ENCODE measurements at places on chromosomes 6 and 20.

GRCh38 chr20:10924644-10925201 lies 250.9 kb upstream of the JAG1 start:
- DNase-seq, result no peak

GRCh38 chr20:4781211-4781610 lies 59.5 kb downstream of the PRND start:
- no peak for DNase-seq

DNA sequence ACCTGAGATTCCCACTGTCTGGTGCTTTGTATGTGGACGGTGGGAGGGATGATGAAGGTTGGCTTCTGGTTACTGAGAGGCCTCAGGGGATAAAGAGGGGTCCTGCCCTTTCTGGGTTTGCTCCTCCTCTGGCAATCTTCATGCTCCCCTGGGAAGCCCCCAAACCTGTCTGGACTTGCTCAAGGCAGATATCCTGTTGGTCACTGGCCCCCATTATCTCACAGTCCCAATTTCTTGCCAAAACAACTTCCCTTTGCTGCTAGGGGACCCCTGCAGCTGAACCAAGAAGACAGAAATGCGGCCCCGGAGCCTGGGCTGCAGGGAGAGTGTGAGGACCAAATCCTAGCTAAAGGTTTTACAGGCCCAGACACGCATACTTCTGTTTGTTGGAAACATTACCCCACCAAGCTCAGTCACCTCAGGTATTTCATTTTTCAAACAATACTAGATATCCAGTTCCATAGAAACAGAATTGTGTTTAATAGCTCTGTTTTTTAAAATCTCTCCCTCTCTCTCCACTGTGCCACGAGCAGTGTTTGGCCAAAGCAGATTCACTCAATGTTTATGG lies 63.4 kb upstream of the MRPS10 start:
- no peak for DNase-seq

DNA sequence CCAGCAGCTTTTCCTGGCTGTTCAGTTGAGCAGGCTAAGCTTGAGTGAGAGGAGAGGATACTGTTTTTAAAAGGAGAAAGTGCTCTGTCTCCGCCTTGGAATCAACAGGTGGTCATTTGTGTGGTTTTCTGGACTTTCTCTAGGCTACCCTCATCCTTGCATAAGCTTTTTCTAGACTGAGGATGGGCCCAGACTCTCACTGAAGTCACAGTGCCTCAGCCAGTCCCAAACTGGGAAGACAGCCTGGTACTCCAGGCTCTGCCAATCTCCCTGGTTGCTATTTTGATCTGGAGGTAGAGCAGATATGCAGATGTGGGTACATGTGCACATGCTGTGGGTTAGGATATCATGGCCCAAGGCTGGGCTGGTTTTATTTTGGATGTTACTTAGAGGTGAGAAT lies 7.0 kb downstream of the SCUBE3 start:
- DNase-seq, result no peak

DNA sequence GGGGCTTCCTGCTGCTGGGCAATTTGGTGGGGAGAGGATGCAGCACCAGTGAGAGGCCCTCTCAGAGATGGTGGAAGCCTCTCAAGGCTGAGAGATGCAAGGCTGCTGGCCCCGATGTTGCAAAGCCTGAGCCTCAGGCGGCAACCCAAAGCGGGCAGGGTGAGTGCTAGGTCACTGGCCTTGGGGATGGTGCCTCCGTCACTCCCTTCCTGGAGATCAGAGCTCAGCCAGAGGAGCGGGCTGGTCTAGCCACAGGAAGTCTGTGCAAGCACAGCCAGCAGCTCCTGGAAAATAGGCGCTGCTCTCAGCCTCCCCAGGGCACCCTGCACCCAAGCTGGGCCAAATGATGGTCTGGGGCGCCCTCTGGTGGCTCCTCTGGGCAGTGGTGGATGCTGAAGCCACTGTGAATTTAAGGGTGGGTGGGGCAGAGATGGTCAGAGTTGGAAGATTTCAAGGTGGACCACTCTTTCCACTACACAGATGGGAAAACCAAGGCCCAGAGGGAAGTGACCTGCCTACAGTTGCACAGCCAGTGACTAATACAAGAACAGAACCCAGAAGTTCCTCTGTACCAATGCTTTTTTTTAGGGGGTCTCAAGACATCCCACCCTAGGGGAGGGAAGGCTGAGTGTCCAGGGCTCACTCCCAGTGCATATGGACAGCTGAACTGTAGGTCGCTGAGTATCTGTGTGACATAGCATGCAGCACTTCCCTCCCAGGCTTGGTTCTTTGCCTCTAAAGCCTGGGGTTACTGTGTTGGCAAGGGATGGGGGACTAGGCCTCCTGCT lies 20.8 kb downstream of the C20orf203 start:
- peak; percentile 82 for DNase-seq

- DNase-seq, result no peak
These were observed 7.8 kb downstream of the STX11 start for GRCh38 chr6:144158133-144158532.

DNA sequence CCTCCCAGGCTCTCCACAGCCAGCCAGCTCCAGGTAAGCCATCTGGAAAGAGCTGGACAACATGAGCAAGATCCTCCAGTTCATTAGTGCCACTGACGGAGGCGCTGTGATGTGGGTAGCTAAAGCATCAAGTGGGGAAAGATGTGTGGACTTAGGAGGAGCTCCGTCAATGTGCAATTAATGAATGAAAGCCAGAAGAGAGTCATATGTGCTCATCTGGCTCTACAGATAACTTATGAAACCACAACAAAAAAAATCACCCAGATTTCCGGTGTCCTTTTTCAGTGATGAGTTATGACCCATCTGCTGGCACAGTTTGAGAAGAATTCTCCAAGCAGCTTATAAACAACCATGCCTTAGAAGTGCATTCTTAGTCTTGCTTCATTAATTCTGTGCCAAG lies 311.7 kb upstream of the PLCB4 start:
- DNase-seq, result no peak

GRCh38 chr6:154373971-154374370 lies 17.4 kb upstream of the IPCEF1 start:
- no peak for DNase-seq

DNA sequence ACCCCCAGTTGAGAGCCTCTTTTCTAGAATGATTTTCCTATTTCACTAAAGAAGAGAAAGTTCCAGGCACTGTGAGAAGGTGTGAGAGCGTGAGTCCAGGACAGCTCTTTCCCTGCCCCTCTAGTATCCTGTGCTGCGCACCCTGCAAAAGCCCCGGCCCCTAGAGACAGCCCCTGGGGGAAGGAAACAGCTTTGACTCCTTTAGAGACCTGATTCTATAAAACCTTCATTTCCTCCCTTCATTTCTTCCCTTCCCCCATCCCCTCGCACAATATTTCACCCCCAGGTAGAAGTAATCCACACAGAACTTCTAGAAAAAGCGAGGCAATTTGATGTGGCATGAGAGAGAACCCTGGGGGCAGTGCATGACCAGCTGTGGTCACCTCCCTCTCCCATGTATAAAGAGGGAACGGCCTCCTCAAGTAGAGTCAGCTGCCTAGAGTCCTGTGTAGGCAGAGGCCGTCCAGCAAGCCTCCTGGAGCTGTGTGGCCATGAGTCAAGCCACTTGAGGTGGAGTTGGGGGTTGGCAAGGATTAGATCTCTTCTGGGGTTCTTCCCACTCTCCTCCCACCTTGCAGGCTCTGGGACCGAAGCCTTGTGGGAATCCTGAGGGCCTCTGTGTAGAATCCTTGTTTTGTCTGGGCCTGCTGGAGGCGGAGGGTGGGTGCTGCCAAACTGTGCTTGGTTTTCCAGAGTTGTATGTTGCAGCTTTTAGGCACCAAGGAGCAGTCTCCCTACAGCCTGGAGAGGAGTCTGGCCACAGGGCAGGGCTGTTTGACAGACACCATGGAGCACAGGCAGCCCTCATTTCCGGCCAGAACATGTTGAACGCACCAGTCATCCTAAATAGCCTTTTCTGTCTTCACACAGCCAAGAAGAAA lies 41.7 kb downstream of the CHMP4B start:
- peak; percentile 66 for DNase-seq

DNA sequence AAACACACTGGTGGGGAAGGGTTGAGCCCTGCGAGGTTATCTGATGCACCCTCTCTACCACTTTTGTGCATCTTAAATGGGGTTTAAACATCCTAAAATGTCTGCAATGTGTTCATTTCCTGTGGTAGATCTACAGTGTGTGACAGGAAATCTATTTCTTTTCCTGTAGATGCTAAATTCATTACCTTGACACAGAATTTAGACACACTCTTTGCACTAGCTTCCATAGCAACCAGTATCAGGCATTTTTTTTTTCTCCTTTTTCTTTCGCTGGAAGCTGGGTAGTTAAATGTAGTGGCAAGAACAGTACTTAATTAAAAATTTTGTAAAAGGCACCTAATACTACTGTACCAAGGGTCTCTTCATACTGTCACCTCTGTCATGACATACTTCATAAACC lies 141.1 kb downstream of the RFPL4B start:
- DNase-seq, result no peak

- DNase-seq, result no peak
These were observed 30.7 kb downstream of the GFRA4 start for GRCh38 chr20:3632311-3633004.

DNA sequence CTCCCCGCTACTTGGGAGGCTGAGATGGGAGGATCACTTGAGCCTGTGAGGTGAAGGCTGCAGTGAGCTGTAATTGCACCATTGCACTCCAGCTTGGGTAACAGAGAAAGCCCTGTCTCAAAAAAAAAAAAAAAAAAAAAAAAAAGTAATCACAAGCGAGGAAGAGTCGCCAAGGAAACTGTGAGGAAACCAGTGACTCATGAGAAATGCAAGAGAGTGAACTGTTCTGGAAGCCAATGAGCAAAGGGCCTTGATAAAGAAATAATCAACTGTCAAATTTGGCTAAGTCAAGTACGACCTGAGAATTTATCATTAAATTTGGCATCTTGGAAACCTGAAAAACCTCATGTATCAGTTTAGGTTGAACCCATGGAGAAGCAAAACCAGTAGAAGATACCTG lies 16.1 kb upstream of the LAMP5 start:
- DNase-seq, result peak; percentile 91

Measured in inflammatory macrophage (primary cell).